ENCODE measurements at places on chromosomes 16 and 17. TPM values are rescaled to one million over a fixed set of nuclear protein-coding genes. Genes with fewer than 3 reads are reported as not detected.

Gene TMEM204
- 27.1 TPM for total RNA-seq

Gene KRTAP2-1
- total RNA-seq: not detected

Gene RAC3
- total RNA-seq: 0.82 TPM

Gene PCGF2
- 20.7 TPM for total RNA-seq

GRCh38 chr17:50614471-50615051 is 20.1 kb upstream of the ABCC3 start:
- DNase-seq: no peak

GRCh38 chr17:65455972-65456343 is 105.5 kb downstream of the AXIN2 start:
- DNase-seq: no peak

DNA sequence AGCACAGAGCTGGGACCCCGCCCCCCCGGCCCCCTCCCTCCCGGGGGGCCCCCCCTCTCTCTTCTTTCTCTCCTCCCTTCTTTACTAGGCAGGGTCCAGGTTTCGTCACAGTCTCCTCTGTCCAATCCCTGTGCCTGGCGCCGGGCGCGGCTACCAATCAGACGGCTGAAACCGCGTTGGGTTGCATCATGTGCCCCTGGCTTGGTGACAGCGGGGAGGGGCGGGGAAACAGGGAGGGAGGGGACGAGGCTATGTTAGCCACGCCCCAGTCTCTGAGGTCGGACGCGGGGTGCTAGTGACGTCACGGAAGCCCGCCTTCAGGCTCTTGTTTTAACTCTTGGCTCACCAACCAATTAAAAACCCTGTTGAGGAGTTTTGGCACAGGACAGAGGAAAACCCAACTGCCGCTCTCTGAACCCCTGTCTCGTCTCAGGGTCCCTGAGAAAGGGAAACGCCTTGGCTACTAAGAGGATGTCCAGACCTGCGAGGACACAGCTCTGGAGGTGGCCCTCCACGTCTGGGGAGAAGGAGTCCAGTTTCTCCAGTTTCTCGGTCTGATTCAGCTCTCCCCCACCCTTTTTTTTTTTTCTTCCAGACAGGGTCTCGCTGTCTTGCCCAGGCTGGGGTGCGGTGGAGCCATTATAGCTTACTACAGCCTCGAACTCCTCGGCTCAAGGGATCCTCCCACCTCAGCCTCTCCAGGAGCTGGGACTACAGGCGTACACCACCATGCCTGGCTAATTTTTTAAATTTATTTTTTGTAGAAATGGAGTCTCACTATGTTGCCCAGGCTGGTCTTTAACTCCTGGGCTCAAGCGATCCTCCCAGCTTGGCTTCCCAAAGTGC is 441 bp upstream of the PLEKHH3 start:
- DNase-seq: peak; percentile 100

Measured in left ventricle myocardium inferior (tissue), 1 donor.